Right renal pelvis (tissue), 4 donors: ENCODE measurements at places on chromosomes 4 and X. TPM values are rescaled to one million over a fixed set of nuclear protein-coding genes. Genes with fewer than 3 reads are reported as not detected.

- no peak for DNase-seq
These were observed 921.9 kb upstream of the DIAPH2 start for GRCh38 chrX:95762716-95763115.

TDO2 gene
- 4.3 TPM for polyA plus RNA-seq

GRCh38 chr4:176879380-176880116 lies 86.8 kb upstream of the VEGFC start:
- no peak for DNase-seq

GPC4 gene
- polyA plus RNA-seq, result 25.2 TPM

DNA sequence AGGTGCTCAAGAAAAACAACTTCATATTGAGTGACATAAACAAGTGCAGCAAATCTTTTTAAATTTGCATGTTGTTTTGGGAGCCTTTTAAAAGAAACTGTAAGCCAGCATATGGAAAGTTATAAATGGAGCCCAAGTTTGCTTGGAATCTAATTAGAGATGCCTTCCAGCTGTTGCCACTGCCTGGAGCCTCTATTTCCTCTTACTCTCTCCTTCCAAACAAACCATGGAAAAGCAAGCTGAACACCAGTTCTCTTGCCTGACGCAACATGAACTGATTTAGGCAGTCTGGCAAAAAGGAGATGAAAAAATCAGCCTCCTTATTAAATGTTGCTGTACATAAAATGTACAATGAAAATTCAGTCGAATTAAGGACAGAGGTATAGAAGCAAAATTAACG lies 21.5 kb downstream of the ARSJ start:
- DNase-seq, result no peak

DNA sequence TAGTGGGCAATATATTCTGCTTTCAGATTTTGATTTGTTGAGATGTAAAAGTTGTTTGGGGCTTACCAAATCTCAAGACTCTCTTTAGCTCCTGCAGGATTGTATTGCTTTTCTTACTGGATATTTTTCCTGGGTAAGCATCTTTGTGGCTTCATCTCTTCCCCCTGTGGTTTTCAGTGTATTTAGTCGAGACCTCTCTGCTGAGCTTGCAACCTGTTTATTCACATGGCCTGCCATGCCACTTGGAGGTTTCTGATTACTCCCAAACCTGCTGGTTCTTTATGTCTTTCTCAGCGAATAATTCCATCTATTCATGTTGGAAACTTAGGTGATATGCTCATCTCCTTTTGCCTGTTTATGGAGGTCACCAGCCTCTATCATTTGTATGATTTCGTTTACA lies 10.9 kb downstream of the CCNG2 start:
- DNase-seq, result no peak

DNA sequence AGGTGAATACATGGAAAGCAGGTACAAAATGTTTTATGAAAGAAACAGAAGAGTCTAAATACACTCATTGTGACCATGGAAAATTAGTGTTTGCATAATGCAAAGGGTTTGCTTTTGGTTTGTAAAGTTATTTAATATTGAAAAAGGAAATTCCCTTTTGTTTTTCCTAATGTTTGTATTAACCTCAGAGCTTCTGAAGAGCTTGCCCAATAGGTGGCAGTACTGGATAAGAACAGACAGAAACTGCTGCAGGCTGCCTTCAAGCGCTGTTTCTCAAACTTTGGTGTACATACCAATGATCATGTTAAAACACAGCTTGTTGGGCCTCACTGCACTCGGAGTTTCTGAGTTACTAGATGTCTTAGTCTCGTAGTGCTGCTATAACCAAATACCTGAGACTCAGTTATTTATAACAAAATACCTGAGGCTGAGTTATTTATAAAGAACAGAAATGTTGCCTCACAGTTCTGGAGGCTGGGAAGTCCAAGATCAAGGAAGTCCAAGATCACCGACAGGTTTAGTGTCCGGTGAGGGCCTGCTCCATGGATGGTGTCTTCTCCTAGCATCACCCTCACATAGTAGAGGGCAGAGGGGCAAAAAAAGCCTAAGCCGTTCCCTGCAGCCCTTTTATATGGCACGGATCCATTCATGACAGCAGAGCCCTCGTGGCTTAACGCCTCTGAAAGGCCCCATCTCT lies 54.2 kb downstream of the SUPT20HL2 start:
- no peak for DNase-seq

GRCh38 chrX:110678591-110678990 lies 117.0 kb downstream of the CHRDL1 start:
- no peak for DNase-seq

DNA sequence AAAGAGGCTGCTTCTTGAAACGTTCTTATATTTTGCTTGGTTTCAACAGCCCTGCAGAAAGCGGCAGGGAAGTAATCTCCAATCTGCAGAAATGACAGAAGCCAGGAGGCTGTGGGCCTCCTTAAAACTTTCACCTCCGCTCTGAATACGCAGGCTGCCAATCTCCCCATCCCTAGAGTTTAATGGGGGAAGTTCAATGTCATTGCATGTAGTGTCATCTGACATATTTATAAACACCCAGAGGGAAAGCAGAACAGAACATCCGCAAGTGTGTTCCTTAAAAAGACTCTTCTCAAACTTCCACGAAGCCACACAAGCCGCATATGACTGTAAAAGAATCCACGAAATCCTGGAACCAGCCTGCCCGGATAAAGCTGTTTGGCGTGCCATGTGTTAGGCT lies 148.8 kb upstream of the TBL1X start:
- DNase-seq, result no peak
